ENCODE measurements at places on chromosomes 13 and 19. TPM values are rescaled to one million over a fixed set of nuclear protein-coding genes. Genes with fewer than 3 reads are reported as not detected.
A peak's percentile ranks its signal among the peaks of the same experiment; 100 is the strongest.

- H3K36me3 ChIP-seq: peaks cover 5% of the 10 kb centered on the region
- peak; percentile 12 for DNase-seq
- no peak overlapping the region for H3K27ac ChIP-seq
- H3K4me1 ChIP-seq: peaks cover 2% of the 10 kb centered on the region
- no peaks in the 10 kb centered on the region for H3K27me3 ChIP-seq
- H3K4me3 ChIP-seq: no peak overlapping the region
These were observed 46.4 kb downstream of the N4BP2L1 start for GRCh38 chr13:32381539-32381938.

DNA sequence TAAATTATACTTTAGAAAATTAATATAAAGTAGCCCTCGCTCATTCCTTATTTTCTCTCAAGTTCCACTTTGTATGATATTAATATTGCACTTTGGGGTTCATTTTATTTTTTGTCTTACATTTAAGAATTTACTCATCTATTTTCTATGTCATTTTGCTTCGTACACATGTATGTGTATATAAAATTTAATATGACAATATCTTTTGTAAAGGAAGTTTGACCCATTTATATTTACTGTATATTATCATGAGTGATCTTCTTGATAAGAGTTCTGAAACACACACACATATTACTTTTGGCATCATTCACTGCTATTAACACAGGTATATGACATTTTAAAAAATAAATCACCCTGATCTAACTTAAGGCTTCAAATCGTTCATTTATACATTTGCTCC, 83.1 kb downstream of the IRS2 start:
- H3K4me3 ChIP-seq: no peak overlapping the region
- DNase-seq: no peak
- no peaks in the 10 kb centered on the region for H3K4me1 ChIP-seq
- H3K27ac ChIP-seq: no peak overlapping the region
- no peaks in the 10 kb centered on the region for H3K27me3 ChIP-seq
- H3K36me3 ChIP-seq: no peaks in the 10 kb centered on the region

GRCh38 chr13:89784161-89784809, 1563.2 kb upstream of the MIR17HG start:
- H3K4me3 ChIP-seq: no peak overlapping the region
- H3K4me1 ChIP-seq: no peaks in the 10 kb centered on the region
- H3K27ac ChIP-seq: no peak overlapping the region
- no peak for DNase-seq

The WASF3 gene
- total RNA-seq: 32.4 TPM

The GPR18 gene
- total RNA-seq: not detected

GRCh38 chr19:467554-467953, 6.7 kb upstream of the SHC2 start:
- no peak overlapping the region for H3K27ac ChIP-seq
- H3K4me3 ChIP-seq: no peak overlapping the region
- DNase-seq: no peak
- no peaks in the 10 kb centered on the region for H3K36me3 ChIP-seq
- H3K4me1 ChIP-seq: no peaks in the 10 kb centered on the region

DNA sequence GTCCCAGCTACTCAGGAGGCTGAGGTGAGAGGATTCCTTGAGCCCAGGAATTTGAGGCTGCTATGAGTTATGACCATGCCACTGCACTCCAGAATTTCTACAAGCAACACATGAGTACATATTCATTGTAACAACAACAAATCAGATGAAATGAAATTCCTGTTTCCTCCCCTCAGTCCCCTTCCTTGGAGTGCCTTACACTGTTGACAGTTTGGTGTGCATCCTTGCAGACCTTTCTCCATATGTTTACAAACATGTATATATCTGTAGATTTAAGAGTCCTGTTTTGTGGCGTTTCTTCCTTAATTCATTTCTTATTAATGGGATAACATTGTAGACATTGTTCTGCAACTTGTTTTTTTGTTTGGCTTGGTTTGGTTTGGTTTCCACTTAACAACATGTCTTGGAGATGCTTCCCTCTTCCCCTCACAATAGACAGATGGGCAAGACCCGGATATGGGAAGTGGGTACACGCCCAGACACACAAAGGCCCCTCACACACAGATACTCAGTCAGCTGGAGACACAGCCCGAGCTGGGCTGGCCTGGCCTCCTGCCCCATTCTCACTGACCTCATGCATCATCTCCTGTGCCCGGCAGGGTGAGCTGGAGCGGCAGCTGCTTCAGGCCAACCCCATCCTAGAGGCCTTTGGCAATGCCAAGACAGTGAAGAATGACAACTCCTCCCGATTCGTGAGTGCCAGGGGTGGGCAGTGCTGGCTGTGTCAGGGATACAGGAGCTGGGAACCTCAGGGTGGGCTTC, 21.7 kb downstream of the MYH14 start:
- H3K36me3 ChIP-seq: no peaks in the 10 kb centered on the region
- no peak overlapping the region for H3K4me3 ChIP-seq
- no peak overlapping the region for H3K27ac ChIP-seq
- H3K4me1 ChIP-seq: no peaks in the 10 kb centered on the region

The PTPRS gene
- 16.1 TPM for total RNA-seq

DNA sequence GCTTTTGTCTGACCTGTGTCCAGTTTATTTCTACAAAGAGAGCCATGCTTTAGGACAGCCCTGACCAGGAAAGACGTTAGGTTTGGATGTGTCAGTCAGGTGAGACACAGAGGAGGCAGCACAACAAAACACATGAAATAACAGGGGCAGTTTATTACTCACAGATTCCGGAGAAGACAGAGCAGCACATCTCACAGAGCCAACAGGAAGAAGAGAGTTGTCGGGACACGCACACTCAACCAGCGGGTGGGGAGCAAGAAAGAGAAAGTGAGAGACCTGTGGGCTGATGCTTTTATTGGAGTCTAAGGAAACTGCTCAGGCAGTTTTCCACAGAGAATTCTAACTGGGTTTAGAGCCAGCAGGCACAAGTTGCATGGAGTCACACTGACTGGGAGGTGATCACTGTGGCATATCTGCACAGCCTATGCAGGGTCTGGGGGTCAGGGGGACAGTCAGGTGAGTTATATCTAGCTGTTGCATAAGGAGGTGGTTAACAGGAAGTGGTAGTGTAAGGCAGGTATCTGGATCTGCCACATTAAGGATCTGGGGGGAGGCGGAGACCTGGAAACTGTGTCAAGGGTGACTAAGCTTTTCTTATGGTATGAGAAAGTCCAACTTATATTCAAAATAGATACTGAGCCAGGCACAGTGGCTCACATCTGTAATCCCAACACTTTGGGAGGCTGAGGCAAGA, 24.1 kb upstream of the CEACAM20 start:
- peaks cover 2% of the 10 kb centered on the region for H3K27me3 ChIP-seq
- no peaks in the 10 kb centered on the region for H3K4me1 ChIP-seq
- no peaks in the 10 kb centered on the region for H3K36me3 ChIP-seq
- no peak overlapping the region for H3K27ac ChIP-seq

GRCh38 chr13:27968316-27969081, 616 bp downstream of the CDX2 start:
- H3K27ac ChIP-seq: no peak overlapping the region
- no peaks in the 10 kb centered on the region for H3K4me1 ChIP-seq
- no peak overlapping the region for H3K4me3 ChIP-seq

DNA sequence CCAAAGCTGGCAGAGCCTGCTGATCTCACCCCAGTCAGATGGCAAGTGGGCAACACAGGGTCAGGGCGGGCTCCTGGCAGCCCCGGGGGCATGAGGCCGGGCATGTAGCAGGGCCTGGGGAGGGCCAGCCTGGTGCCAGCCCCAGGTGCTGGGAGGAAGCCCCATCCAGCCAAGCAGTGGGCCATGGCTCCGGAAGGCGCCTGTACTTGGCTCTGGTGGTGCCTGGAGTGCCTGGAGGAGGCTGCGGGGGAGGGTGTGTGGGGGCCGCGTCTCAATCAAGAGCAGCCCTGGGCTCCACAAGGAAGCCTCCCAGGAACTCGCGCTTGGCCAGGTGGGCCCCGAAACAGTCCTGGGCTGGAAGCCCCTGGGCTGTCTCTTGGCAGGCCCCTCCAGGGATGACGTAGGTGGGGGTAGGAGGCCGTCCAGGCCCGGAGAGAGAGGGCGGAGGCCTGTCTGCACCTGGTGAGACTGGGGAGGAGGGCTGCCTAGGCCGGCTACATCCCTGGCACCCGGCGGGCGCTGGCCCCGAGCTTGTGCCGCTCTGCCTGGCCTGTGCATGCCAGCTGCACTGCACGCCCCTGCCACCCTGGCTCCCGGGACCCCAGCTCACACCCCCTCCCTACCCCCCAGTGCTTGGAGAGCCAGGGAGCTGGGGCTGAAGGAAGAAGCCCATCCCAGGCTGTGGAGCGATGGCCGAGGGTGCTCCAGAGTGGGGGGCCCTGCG, 45.9 kb downstream of the COMP start:
- H3K27me3 ChIP-seq: no peaks in the 10 kb centered on the region
- H3K36me3 ChIP-seq: no peaks in the 10 kb centered on the region
- H3K4me1 ChIP-seq: no peaks in the 10 kb centered on the region
- no peak for DNase-seq
- no peak overlapping the region for H3K4me3 ChIP-seq

The GDF15 gene
- 165 TPM for total RNA-seq

DNA sequence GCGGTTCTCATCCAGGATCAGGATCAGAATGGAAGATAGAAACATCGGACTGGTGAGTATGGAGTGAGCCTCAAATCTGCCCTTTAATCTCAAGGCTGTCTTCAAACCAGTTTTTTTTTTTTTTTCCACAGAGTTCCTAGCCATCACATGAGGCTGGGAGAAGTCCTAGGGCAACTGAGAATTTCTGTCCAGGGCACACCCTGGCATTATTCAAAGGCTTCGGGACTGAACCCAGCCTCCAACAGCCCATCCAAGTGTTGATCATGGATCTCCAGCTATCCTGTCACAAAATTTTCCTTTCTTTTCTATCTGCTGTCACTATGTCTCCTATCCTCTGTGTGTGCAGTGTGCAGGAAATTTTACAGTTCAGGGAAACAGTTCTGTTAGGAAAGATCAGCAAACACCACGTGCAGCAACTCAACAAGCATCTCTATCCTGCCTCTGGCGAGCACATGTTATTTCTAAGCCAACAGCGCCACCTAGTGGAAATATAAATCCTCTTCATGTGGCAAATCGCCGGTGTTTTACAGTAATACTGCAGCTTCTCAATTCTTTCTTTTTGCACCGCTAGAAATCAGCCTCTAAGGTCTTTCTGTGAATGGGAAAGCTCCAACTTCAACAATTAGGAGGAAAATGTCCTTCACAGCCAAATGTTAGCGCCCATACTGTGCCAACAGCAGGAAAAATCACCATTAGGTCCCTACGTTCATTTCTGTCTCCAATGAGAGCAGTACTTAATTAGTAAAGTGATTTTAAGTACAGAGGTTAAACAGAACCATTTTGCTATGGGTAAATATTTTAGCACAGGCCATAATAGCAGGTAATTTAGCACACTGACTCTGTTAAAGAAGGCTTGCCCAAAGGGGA, 21.4 kb upstream of the ZNF181 start:
- H3K27ac ChIP-seq: no peak overlapping the region
- peak; percentile 75 for DNase-seq
- H3K27me3 ChIP-seq: peaks cover 3% of the 10 kb centered on the region
- H3K4me1 ChIP-seq: no peaks in the 10 kb centered on the region

The VASP gene
- total RNA-seq: 186 TPM

- H3K4me1 ChIP-seq: peaks cover 19% of the 10 kb centered on the region
- no peaks in the 10 kb centered on the region for H3K36me3 ChIP-seq
- no peak overlapping the region for H3K4me3 ChIP-seq
- no peaks in the 10 kb centered on the region for H3K27me3 ChIP-seq
- H3K27ac ChIP-seq: peak overlapping the region; percentile 5
These were observed 79.7 kb upstream of the MBNL2 start for GRCh38 chr13:97142452-97142851.

DNA sequence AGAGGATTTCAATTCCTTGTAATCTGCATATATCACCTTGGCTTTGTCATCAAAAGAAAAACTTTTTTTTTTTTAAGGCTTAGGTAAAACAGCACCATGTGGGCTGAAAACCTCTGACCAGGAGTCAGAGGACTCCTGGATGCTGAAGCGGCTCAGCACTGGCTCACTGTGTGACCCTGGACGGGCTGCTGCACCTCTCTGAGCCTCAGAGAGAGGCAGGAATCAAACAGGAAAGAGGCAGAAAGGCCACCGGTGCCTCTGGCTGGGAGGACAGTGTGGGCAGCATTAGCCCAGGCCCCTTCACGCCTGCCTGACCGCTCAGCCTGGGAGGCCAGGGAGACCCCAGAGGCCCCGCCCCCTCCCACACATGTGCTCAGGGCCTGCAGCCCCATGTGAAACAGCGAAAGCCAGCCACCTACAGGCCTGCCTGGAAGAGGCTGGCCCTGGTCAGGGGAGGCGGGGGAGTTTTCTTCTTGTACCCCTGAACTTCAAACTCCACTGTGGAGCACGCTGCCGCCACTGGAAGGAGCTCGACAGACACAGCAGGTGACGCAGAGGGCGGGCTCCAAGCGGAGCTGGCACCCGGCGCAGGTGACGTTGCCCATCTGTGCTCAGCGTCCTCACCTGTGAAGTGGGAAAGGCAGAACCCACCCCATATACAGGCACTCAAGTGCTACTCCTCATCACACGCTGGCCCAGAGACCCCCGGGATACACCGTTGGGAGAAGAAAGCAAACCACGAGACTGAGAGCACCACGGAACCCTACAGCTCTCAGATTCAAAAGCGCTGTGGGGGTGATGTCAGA, 39.7 kb downstream of the MLLT1 start:
- no peak for DNase-seq
- no peaks in the 10 kb centered on the region for H3K36me3 ChIP-seq
- peak overlapping the region; percentile 99 for H3K27ac ChIP-seq
- peaks cover 66% of the 10 kb centered on the region for H3K4me1 ChIP-seq
- no peak overlapping the region for H3K4me3 ChIP-seq
- H3K27me3 ChIP-seq: no peaks in the 10 kb centered on the region

- no peaks in the 10 kb centered on the region for H3K36me3 ChIP-seq
- no peaks in the 10 kb centered on the region for H3K27me3 ChIP-seq
- H3K27ac ChIP-seq: no peak overlapping the region
- no peak for DNase-seq
These were observed 21.0 kb downstream of the COMP start for GRCh38 chr19:18769989-18770528.

Data from endothelial cell of umbilical vein (primary cell).